Cortex of kidney (tissue), 1 donor: ENCODE measurements at places on chromosomes 7 and 10.

DNA sequence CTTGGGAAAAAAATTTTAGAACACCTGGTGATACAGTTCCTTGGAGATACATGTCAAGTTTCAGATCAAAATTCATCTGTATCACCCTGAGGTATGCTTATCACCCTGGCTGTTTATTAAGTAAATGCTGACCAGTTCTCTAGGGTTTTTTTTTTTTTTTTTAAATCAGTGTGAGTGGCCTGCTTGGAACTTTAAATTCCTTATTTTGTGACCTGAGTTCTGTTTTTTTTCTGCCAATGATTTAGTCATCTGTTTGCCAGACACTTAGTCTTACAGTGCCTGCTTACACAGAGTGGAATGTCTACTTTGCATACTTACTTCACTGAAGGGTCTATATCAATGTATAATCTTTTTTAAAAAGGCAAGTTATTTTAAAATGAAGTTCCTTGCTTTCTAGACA, 1.8 kb downstream of the TSPAN13 start:
- DNase-seq: no peak

DNA sequence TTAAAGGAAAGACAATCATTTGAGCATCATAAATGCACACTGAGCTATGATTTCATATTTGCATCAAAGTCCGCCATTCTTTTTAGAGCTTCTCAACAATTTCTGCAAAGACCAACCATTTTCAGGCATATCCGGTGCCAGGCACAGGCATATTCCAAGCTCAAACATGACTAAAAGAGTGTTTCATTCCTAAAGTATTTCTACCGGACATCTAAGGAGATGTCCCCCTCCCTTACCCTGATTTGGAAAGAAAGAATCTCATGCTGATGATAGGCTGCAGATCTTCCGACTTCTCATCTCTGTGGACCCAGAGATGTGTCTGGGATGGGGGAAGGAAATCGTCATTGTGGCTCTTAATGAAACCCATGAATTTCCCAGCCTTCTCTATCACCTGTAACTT, 600.5 kb upstream of the MGMT start:
- no peak for DNase-seq

DNA sequence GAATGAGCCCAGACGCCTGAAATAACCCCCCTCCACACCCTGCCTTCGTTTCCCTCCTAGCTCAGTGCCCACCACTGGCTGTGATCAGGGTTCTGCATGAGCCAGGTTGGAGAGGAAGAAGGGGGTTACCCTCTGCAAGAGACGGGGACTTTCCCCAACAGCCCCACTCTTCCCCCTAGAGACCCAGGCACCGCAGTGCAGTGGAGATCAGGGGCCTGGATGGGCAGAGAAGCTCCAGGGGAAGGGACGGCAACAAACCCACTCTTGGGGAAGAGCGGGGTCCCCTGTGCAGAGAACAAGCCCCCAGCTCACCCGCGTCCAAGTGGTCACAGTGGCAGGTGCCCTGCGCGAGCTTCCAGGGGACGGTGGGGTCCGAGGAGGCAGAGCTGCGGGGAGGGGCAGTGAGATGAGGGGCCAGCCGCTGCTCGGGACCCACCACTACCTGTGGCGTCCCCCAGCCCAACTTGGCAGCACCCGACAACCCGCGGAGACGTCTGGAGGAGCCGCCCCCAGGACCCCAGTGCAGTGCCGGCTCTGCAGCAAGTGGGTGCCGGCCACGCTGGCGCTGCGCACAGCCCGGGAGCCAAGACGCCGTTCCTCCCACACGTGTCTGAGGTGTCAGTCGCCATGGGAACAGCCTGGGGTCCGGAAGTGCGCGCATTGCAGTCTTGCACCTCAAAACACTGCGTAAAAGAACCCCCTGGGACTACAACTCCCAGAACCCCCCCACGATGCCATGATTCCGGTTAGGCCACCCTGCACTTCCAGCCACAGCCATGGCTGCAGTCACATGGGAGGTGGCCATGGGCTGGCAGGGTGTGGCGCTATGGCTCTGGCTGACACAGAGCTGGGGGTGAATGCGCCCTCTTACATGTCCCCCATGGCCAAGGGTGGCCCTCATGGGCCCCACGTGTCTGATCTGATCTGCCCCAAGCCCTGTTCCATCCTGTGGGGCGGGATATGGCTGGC, 45.8 kb upstream of the WIPI2 start:
- no peak for DNase-seq

- no peak for DNase-seq
These were observed 147.1 kb upstream of the GDF10 start for GRCh38 chr10:47152861-47153349.

- no peak for DNase-seq
These were observed 313.8 kb downstream of the FRMD4A start for GRCh38 chr10:14016931-14017333.

DNA sequence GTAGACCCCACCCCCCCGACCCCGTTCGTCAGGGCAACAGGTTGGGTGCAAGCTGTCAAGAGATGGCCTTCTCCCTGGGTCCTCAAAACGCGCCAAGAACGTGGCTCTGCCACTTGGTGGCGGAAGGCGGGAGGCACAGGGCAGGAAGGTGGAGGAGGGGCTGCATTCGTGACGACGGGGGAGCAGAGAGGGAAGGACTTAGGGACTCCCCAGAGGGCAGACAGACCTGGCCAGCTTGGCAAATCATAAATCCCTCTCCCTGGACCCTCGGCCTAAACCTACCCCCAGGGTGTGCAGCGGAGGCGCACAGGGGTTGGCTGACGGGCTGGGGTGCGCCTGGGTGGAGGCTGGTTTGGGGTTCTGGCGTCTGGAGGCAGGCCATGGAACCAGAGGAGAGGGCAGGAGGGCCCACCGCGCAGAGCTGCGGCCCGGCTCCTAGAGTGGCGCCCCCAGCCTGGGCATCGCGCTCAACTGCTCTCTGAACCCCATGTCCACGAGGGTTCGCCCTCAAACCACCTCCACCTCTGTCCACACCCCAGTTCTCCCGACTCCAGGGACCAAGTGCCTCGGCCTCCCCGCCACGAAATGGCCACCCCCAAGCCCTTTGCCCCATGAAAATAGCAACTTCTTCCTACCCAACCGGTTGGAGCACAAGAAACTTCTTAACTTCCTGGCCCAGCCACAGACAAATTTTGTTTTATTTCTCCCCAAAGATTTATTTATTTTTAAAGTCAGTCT, 10.8 kb upstream of the GATA3 start:
- DNase-seq: no peak

DNA sequence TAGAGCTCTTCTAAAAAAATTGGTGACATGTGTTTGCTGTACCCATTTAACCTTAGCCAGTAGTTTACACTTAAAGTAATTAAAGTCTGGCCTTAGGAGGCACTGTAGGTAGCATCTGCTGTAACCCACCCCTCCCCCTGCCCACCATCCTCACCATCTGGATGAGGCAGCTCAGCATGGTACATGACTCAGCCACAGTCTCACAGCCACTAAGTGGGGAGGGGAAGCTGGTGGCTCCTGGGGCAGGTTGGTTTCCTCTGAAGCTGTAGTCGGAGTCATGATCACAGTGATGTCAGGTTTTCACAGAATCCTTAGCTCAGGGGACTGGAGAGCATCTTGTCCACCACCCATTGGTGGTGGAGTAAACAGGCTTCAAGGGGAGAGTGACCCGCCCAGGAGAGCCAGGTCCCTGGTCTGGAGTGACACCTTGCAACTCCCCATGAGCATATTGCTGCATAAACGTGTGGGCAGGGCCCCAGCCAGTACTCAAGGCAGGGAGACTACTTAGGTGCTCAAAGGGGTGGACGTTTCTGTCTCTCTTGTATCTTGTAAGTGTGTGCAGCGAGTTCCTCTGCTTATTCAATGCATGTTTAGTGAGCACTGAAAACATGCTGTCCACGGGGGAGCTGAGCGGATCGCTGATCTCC, 125.9 kb downstream of the GRK5 start:
- DNase-seq: no peak

DNA sequence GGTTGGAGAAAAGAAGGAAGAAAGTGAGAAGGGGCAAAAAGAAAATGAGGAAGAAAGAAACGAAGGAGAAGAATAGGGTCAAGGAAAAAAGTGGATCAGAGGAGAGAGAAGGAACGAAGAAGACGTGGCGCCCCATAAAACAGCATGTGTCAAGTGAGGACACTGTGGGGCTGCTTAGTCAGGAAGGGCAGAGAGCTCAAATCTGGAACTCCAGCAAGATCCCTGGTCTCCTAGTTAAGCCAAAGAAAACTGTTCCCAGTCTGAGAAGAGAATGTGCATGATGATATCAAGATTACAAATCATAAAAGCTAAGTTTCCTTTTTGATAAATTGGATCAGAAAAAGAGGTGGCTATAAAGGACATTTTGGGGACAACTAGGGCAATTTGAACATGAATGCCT, 33.0 kb downstream of the CREB3L2 start:
- no peak for DNase-seq

GRCh38 chr10:93707623-93708022, 5.2 kb upstream of the FRA10AC1 start:
- no peak for DNase-seq

DNA sequence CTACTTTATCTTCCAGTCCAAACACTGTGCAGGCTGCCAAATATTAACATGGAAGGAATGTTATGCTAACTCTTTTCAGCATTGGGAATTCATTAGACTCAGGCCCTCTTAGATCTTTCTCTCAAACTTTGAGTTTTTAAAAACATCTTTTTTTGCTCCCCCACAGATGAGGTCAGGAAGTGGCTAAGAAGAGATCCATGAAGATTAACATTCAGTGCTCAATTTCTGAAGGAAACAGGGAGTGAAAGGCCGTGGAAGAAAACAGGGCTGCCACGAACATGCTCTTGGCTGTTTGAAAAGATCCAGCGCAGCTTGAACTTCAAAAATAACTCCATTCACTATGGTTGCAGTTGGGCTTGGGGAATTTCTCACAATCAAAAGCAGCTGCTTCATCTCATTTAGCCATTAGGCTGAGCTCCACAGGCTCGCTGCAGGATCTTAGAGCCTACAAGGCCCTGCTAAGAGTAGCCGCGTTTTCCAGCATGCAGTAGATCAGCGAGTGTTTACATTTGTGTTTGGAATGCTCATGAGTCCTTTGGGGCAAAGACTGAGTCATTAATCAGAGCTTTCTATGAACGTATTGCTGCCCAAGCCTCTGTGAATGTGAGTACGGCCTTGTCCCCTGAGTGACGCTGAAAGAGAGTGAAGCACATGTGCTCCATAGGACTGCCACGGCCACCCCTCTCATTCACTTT, 41.2 kb upstream of the TNS3 start:
- no peak for DNase-seq

DNA sequence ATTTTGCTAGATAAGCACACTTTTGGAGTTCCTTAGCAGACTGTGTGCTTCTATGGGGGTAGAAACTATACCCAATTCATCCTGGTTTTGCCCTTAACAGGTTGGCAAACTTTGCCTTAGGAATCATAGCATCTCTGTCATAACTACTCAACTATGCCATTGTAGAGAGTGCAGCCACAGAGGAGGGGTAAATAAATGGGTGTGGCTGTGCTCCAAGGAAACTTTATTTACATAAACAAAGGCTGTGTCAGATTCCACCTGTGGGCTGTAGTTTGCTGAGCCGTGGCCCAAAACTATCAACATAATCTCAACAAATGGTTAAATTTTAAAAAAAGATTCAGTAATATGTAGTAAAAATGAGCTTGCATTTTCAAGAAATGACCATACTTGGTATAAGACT, 51.6 kb upstream of the LAMB1 start:
- no peak for DNase-seq

GRCh38 chr10:21385536-21385935, 139.9 kb downstream of the SKIDA1 start:
- DNase-seq: no peak

- DNase-seq: no peak
These were observed 56.4 kb upstream of the CCDC6 start for GRCh38 chr10:59962756-59963155.

DNA sequence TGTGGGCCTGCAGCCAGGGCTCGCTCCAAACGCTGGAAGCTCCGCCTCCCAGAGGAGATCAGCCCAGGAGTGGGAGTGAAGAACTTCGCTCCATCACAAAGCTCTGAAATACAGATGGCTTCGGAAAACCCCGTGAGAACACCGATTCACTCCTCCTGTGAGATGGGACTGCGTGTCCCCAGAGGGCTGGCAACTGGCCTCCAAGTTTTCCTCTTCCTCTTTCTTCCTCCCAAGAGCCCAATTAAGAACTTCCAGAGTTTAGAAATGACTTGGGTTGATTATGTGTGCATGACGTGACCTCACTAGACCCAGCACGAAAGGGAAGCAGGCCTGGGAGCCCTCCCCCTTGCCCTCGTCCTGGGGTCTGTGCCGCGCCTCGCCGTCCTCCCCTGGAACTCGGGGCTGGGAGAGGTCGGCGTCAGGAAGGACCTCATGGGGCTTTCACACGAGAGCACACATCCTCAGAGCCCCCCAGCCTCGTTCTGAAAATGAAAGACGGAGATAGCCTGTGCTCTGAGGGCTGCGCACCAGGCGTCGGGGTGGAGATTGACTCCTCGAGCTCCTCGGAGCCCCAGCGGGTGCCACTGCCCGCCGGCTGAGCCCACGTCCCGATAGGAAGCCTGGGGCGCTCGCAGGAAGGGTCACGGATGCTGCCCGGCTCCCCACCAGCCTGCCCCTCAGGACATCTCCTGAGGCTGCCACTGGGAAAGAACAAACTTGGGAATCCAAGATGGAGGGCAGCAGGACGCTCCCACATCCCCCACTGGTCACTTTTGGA, 37.8 kb downstream of the PTPRN2 start:
- DNase-seq: no peak

DNA sequence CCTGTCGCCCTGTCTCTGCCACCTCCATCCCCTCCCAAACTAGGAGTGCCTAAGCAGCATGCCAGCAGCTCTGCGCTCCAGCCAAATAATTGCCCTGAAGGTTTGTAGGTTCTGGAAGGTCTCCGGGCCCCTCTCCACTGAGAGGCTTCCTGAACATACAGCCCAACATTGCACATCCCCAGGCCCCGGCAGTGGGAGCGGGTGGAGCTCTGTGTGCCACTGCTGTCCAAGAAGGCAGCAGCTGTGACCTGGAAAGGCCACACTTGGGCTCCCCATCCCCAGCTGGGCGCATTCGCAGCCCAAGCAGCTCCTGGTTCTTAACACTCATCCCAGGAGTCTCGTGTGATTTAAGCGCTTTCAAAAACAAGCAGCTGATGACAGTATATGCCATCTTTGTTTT, 95.7 kb downstream of the COL13A1 start:
- DNase-seq: no peak

GRCh38 chr7:83148776-83149175, 13.9 kb downstream of the PCLO start:
- no peak for DNase-seq

DNA sequence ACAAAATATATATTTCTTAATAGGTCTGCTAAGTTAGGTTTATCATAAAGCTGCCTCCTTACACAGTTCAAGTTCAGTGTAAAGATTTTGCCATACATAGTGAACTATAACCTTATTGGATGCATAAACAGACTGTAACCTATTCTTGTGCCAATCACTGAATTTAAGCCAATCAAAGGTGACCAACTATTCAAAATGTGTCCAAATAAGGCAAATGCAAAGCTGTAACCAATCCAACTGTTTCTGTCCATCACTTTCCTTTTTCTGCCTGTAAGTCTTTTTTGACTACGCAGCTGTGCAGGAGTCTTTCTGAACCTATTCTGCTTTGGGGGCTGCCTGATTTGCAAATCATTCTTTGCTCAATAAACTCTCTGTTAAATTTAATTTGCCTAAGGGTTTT, 11.6 kb upstream of the DNMBP start:
- no peak for DNase-seq
